Body of pancreas (tissue), 4 donors: ENCODE measurements at places on chromosomes 1 and 21.
A peak's percentile ranks its signal among the peaks of the same experiment; 100 is the strongest.

GRCh38 chr1:237411621-237412020, 369.6 kb downstream of the RYR2 start:
- no peaks in the 10 kb centered on the region for H3K27me3 ChIP-seq
- H3K36me3 ChIP-seq = no peaks in the 10 kb centered on the region
- H3K4me1 ChIP-seq = no peaks in the 10 kb centered on the region

DNA sequence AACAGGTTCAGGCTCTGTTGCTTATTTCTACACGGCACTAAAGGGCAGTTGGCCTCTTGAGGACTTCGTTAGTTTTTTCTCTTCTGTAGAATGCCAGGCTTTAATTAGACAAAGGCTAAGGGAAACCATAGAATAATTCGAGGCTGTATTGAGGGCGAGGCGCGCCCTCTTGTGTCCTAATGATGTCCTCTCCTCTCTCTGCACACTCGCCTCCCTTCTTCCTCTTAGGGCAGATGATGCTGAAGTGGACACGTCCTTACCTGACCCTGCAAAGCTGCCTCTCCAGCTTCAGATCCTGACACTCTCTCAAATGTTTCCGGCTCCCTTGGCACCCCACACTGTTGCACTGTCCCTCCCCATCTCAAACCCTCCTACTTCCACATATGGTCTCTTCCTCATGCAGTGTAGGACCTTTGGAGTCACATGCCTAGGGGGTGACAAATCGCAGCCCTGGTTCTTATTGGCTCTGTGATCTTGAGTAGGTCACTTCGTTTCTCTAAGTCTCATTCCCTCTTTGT, 1.9 kb upstream of the ZSCAN20 start:
- peaks cover 23% of the 10 kb centered on the region for H3K4me1 ChIP-seq
- H3K27me3 ChIP-seq = no peaks in the 10 kb centered on the region
- no peak overlapping the region for H3K4me3 ChIP-seq

- H3K4me1 ChIP-seq = peaks cover 15% of the 10 kb centered on the region
- H3K4me3 ChIP-seq = no peak overlapping the region
- DNase-seq = no peak
Measured at GRCh38 chr1:5286244-5286643, 631.8 kb downstream of the AJAP1 start.

DNA sequence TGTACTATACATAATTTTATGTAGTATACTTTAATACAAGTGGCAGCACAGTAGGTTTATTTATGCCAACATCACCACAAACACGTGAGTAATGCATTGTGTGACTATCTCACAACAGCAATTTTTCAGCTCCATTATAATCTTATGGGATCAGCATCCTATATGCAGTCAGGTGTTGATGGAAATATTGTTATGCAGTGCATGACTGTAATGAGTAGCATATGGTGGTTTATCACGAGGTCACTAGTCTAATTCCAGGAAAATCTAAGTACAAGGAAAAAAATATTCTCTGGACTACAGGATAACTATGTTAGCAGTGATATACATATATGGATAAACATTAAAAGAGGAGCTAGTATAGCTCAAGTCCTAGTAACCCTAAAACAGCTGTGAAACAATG, 69.0 kb downstream of the ATP1B1 start:
- H3K27ac ChIP-seq = no peak overlapping the region
- H3K27me3 ChIP-seq = no peaks in the 10 kb centered on the region
- H3K4me1 ChIP-seq = no peaks in the 10 kb centered on the region
- H3K4me3 ChIP-seq = no peak overlapping the region
- DNase-seq = no peak

- H3K36me3 ChIP-seq = no peaks in the 10 kb centered on the region
- H3K27me3 ChIP-seq = no peaks in the 10 kb centered on the region
- H3K4me3 ChIP-seq = no peak overlapping the region
- peaks cover 27% of the 10 kb centered on the region for H3K4me1 ChIP-seq
- H3K27ac ChIP-seq = no peak overlapping the region
Measured at GRCh38 chr1:3192361-3192760, 123.4 kb downstream of the PRDM16 start.

DNA sequence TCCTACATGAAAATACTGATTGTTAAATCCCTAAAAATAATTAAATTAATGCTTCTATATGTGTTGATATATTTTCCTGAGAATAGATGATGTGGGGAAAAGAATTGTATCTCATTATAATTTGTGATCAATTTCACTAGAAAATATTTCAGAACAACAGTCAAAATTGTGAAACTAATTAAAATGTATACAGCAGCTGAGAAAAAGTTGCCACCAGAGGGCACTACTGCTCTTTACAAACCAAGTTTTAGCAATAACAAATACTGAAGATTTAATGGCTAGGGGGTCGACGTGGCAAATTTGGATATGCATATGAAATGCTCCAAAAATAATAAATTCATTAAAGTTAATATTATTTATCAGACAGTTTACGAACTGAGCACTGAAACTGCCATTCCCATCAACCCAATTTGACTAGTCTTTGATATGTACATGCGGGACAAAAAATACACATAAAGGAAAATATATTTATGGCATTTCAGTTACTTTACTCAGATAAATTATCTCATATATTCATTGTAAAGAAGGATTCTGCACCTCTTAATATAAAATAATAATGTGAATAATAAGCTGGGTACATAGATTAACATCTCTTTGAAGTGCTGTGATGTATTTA, 96.3 kb upstream of the TMPRSS15 start:
- H3K27ac ChIP-seq = no peak overlapping the region
- H3K4me1 ChIP-seq = no peaks in the 10 kb centered on the region
- DNase-seq = peak; percentile 44
- no peaks in the 10 kb centered on the region for H3K27me3 ChIP-seq
- no peak overlapping the region for H3K4me3 ChIP-seq
- no peaks in the 10 kb centered on the region for H3K36me3 ChIP-seq

GRCh38 chr1:227740401-227740960, 5.2 kb downstream of the SNAP47 start:
- peaks cover 13% of the 10 kb centered on the region for H3K4me1 ChIP-seq
- no peaks in the 10 kb centered on the region for H3K36me3 ChIP-seq
- no peaks in the 10 kb centered on the region for H3K27me3 ChIP-seq
- DNase-seq = no peak
- no peak overlapping the region for H3K27ac ChIP-seq
- H3K4me3 ChIP-seq = no peak overlapping the region

GRCh38 chr1:111720274-111720976, 18.8 kb downstream of the INKA2 start:
- H3K4me1 ChIP-seq = no peaks in the 10 kb centered on the region
- H3K4me3 ChIP-seq = no peak overlapping the region
- no peaks in the 10 kb centered on the region for H3K36me3 ChIP-seq
- H3K27me3 ChIP-seq = no peaks in the 10 kb centered on the region
- H3K27ac ChIP-seq = peak overlapping the region; percentile 39

DNA sequence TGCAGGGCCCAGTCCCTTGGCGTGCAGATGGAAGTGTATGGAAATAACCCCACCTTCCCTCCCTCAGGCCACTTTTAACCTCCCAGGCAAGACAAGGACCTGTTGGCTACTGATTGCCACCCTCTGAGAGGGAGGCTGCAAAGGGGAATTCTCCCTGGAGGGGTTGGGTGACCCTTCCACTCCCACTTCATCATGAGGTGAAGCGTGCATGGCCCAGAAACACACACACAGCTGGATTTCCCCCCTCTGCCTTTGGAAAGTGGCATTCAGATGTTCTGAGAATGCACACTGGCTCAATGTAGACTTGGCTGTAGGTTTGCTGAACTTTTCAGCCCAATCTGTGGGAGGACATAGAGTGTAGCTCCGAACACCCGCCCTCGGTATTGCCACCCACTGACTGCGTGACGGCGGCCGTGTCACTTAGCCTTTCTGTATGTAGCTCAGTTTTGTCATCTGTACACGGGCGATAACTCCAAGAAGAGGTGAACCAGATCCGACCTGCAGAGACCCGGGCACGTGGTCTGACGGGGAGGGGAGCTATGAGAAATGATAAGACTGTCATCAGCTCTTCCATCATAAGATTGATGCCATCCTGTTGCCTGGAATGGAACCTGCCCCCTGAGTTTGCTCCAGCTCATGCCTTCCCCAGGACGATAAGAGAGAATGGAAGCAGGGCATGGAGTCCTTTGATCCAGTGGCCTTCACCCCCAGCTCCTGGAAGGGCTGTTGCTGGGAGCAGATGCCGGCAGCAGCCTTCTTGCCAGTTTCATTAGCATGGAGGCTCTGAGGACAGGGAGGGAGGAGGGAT, 19.3 kb downstream of the MIIP start:
- no peak overlapping the region for H3K4me3 ChIP-seq
- H3K36me3 ChIP-seq = no peaks in the 10 kb centered on the region
- H3K27ac ChIP-seq = no peak overlapping the region
- H3K27me3 ChIP-seq = no peaks in the 10 kb centered on the region

- H3K4me1 ChIP-seq = no peaks in the 10 kb centered on the region
- no peak for DNase-seq
- no peak overlapping the region for H3K27ac ChIP-seq
- H3K27me3 ChIP-seq = no peaks in the 10 kb centered on the region
Measured at GRCh38 chr1:18158714-18159113, 51.1 kb downstream of the IGSF21 start.

- H3K4me3 ChIP-seq = no peak overlapping the region
- no peaks in the 10 kb centered on the region for H3K27me3 ChIP-seq
- H3K36me3 ChIP-seq = no peaks in the 10 kb centered on the region
- no peak overlapping the region for H3K27ac ChIP-seq
- DNase-seq = no peak
- H3K4me1 ChIP-seq = no peaks in the 10 kb centered on the region
Measured at GRCh38 chr1:45400049-45400448, 59.8 kb upstream of the MUTYH start.

DNA sequence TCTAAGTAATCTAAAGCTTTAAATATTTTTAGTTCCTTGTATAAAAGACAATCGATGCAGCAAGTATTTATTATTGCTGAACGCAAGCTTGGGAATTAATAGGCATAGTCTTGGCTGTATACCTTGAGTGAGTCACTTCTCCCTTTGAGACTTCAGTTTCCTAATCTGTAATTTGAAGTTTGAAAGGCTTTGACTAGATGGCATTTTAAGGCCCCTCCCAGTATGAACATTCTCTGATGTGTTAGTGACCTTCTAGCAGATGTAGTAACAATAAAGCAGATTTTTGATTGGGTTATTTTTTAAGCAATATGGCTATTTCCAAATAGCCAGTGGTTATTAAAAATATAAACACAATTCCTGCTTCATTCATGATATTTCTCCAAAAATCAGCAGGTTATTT, 58.2 kb downstream of the DUSP10 start:
- no peak for DNase-seq
- H3K27me3 ChIP-seq = no peaks in the 10 kb centered on the region
- H3K36me3 ChIP-seq = no peaks in the 10 kb centered on the region
- H3K4me1 ChIP-seq = no peaks in the 10 kb centered on the region
- no peak overlapping the region for H3K4me3 ChIP-seq
- no peak overlapping the region for H3K27ac ChIP-seq

- no peak overlapping the region for H3K27ac ChIP-seq
- H3K4me3 ChIP-seq = no peak overlapping the region
- H3K4me1 ChIP-seq = no peaks in the 10 kb centered on the region
- H3K36me3 ChIP-seq = no peaks in the 10 kb centered on the region
- no peaks in the 10 kb centered on the region for H3K27me3 ChIP-seq
- DNase-seq = no peak
Measured at GRCh38 chr1:222876182-222876581, 61.3 kb downstream of the DISP1 start.

DNA sequence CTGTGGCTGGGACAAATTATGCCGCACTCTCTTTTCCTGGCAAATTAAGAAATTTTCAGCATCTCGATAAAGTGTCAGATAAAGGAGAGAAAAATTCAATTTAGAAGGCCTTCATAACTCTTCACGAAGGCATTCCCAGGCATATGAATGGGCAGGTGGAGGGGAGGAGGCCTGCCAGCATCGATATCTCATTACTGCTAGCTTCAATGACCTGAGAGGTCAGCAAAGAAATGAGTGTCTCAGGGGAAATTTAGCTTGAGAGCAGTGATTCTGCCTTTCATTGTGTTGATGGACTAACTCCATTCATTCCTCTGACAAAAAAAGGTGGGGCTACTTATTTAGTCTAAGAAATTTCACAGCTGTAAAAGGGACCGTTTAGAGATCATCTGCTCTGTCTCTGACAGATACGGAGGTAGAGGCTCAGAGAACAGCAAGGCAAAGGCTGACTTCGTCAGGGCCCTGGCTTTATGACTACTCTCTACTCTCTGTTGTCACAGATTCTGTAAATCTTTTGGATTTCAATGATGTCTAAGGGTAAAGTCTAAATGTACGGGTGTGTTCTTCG, 212.0 kb upstream of the BEND5 start:
- no peak for DNase-seq
- no peaks in the 10 kb centered on the region for H3K4me1 ChIP-seq
- no peaks in the 10 kb centered on the region for H3K36me3 ChIP-seq
- H3K27me3 ChIP-seq = no peaks in the 10 kb centered on the region
- H3K4me3 ChIP-seq = no peak overlapping the region
